ENCODE measurements at places on chromosomes 5 and 9. TPM values are rescaled to one million over a fixed set of nuclear protein-coding genes. Genes with fewer than 3 reads are reported as not detected.
A peak's percentile ranks its signal among the peaks of the same experiment; 100 is the strongest.

DNA sequence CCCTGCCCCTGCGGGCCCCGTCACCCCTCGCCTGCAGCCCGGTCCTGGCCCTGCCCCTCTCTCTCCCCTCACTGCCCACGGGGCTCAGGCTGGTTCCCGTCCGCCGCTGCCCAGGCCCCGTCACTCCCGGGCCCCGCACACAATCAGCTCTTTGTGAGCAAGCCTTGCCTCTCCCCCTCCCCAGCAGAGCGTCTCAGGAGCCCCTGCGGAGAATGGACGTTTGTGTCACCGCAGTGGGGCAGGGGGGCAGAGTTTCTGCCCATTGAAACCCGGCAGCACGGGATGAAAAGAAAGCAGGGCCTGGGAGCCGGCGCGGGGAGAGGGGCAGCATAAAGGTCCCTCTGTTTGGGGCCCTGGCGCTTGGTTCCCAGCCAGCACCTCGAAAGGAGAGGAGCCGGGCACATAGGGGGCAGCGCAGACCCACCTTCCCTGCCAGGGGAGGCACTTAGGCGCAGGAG, 13.5 kb upstream of the NUP214 start:
- no peaks in the 10 kb centered on the region for H3K4me1 ChIP-seq
- no peak overlapping the region for H3K4me3 ChIP-seq
- no peaks in the 10 kb centered on the region for H3K36me3 ChIP-seq
- DNase-seq = no peak
- H3K27me3 ChIP-seq = peaks cover 2% of the 10 kb centered on the region

LAMC3 gene
- total RNA-seq = not detected

DNA sequence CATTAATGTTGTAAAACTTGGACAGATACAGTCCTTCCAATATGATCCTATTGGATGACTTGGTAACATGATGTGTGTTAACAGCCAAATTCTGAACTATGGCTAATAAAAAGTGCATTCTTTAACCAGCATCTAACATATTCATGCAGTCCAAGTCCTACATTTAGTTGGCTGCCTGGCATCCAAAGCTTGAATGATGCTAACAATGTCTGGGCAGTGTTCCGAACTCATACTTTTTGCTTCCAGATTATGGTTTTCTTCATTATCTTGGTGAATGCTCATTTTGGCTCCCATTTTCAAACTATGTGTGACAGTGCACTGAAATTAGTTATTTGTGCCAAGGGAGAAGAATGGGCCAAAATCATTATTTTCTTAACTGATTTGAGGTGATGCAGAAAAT, 2.8 kb downstream of the FAM174A start:
- H3K4me3 ChIP-seq = no peak overlapping the region
- no peak for DNase-seq
- no peaks in the 10 kb centered on the region for H3K27me3 ChIP-seq
- H3K4me1 ChIP-seq = peaks cover 22% of the 10 kb centered on the region

DNA sequence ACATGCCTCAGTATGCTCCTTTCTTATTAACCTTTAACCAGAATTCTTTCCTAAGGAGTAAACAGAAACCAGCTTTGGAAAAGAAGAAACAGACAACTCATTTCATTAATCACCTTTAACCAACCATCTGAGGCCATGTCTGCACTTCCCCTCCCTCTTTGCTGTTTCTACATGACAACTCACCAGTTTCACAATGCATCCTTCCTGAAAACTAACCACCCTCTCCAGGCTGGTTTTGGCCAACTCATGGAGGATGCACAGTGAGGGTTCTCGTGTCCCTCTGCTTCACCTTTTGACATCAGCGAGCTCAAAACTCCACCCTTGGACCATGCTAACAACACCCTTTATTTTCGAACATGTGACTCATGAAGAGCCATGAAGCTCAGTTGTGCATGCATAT, 244.1 kb downstream of the ELAVL2 start:
- no peak overlapping the region for H3K4me3 ChIP-seq
- no peak overlapping the region for H3K27ac ChIP-seq
- no peaks in the 10 kb centered on the region for H3K36me3 ChIP-seq
- H3K27me3 ChIP-seq = no peaks in the 10 kb centered on the region
- H3K4me1 ChIP-seq = no peaks in the 10 kb centered on the region

PRSS3 gene
- total RNA-seq = not detected

ALDH1B1 gene
- total RNA-seq = 8.4 TPM

MARCHF6 gene
- total RNA-seq = 101 TPM

ZNF462 gene
- 0.28 TPM for total RNA-seq

DNA sequence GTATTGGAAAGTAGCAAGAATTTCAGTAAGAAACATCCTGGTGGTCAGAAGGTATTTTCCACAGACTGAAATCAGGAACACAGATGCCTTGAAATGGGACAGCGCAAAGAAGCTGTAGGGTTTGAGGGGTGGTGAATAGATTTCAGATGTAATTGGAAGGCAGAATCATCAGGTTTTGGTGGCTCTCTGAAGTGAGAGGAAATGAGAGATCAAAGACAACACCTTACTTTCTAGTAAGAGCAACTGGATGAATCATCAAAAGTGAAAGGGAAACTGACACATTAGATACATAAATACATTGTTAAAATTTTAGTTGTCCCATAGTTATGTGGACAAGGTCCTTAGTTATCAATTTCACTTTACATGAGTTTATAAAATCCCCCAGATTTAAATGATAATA, 188.2 kb upstream of the SLC27A6 start:
- H3K4me1 ChIP-seq = peaks cover 13% of the 10 kb centered on the region
- no peak for DNase-seq
- no peak overlapping the region for H3K4me3 ChIP-seq

GRCh38 chr9:30235068-30235467, 2149.4 kb upstream of the ACO1 start:
- H3K27ac ChIP-seq = no peak overlapping the region
- DNase-seq = no peak
- no peak overlapping the region for H3K4me3 ChIP-seq

- no peaks in the 10 kb centered on the region for H3K27me3 ChIP-seq
- H3K4me1 ChIP-seq = no peaks in the 10 kb centered on the region
- no peak overlapping the region for H3K4me3 ChIP-seq
- no peaks in the 10 kb centered on the region for H3K36me3 ChIP-seq
- no peak overlapping the region for H3K27ac ChIP-seq
Observed at GRCh38 chr9:98199388-98200033, 7.1 kb upstream of the CORO2A start.

GRCh38 chr5:66898241-66898995, 298.2 kb downstream of the CD180 start:
- no peak for DNase-seq
- peaks cover 3% of the 10 kb centered on the region for H3K36me3 ChIP-seq
- peaks cover 26% of the 10 kb centered on the region for H3K27me3 ChIP-seq
- H3K4me3 ChIP-seq = no peak overlapping the region
- H3K4me1 ChIP-seq = peaks cover 3% of the 10 kb centered on the region
- no peak overlapping the region for H3K27ac ChIP-seq

DNA sequence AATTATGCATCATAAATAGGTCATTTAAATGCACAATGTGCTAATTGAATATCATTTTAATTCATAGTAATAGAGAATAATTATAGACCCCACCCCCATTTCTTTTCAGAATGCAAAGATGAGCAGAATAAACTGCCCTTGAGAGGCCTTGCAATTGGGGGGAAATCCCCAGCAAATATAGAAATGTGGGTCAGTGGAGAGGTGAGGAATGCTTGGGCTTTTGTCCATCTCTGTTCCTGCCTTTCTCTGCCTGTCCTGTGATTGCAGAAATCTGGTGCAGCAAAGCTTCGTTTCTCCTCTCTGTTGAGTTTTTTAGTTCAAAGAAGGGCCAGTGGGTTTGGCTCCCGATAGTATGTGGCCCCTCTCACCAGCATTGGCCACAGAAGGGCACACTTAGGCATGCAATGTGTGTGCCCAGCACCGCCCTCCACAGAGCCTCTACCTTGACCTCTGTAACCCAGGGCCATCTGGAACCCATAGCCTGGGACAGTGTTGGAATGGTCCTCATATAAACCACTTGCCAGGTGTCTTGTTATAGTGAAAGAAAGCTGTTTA, 164.2 kb downstream of the SEMA6A start:
- no peak overlapping the region for H3K27ac ChIP-seq
- DNase-seq = no peak
- no peaks in the 10 kb centered on the region for H3K4me1 ChIP-seq
- no peaks in the 10 kb centered on the region for H3K27me3 ChIP-seq

DNA sequence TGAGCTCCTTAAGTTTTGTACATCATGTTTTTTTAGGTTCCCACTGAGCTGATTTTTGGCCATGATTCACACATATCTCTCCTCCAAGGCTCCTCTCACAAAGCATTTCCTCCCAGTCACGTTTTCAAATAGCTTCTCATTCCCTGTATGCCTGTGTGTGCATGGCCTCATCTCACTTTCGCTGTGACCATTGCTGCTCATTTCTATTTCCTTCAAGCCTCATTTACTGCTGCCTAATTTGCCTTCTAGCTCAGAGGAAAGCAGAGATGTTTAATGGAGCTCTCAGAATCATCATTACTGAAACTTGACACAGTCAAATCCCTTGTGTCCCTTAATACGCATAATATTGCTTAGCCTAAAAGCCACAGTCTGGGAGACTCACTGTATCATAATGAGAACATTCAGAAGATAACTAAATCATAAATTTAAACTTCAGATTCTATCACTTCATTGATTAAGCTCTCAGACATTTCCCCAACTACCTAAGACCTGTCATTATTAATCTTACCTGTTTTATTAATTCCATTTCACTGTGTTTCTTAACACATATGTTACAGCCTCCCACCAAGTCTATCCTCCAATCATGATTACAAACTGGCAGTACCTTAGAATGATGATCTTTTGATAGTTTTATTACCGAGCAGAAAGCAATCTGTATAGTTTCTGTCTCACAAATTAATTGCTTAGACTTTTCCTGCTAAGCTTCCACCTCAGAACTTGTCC, 278.3 kb upstream of the PTGER4 start:
- H3K36me3 ChIP-seq = peaks cover 4% of the 10 kb centered on the region
- H3K4me3 ChIP-seq = no peak overlapping the region

MRPL22 gene
- 62.2 TPM for total RNA-seq

SLC6A19 gene
- not detected for total RNA-seq

DNA sequence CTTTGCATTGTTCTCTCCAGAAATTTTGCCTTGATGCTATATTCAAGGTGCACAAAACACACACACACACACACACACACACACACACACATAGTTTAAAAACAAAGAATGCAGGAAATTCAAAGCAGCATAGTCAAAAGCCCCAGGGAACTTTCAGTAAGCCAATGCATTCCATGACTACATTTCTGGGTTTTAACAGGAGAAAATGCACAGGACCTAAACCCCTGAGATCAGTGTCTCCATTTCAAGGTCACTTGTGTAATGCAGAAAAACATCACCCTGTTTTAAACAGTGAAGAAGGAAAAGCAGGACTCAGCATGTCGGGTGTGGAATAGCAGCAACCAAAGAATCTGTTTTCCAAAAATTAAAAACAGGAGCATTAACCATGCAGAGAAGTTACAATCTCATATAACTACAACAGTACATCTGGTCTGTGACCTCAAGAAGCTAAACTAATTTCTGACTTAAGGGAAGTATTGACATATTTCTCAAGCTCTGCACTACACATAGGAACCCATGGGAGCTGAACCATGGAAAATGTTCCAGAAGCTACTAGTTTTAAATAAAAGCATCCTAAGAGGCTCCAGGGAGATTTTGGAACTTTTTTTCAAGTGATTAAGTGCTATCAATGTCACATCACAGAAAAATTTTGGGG, 296.7 kb downstream of the HINT1 start:
- no peaks in the 10 kb centered on the region for H3K36me3 ChIP-seq
- H3K27me3 ChIP-seq = peaks cover 2% of the 10 kb centered on the region
- H3K4me1 ChIP-seq = no peaks in the 10 kb centered on the region
- no peak overlapping the region for H3K4me3 ChIP-seq
- no peak overlapping the region for H3K27ac ChIP-seq

DNA sequence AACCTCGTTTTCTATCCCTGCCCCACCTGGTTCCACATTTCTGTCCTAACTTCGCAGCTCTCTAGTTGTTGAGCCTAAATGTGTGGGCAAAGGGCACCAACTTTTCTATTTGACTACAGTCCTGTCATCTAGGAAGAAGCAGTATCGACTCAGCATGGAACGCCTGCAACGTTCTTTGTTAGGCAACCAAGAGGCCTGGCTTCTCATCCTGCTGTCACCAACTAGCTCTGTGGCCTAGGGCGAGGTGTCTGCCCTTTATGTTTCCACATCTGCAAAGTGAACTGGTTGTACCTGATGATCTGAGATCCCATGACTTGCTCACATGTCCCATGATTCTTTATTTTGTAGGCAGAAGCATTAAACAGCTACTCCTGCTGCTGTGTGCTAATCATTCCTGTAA, 248.9 kb downstream of the ADAMTSL1 start:
- no peaks in the 10 kb centered on the region for H3K27me3 ChIP-seq
- H3K4me3 ChIP-seq = no peak overlapping the region
- no peaks in the 10 kb centered on the region for H3K4me1 ChIP-seq
- H3K36me3 ChIP-seq = no peaks in the 10 kb centered on the region

GRCh38 chr5:159179529-159180305, 29.6 kb downstream of the RNF145 start:
- peak overlapping the region; percentile 69 for H3K27ac ChIP-seq
- H3K27me3 ChIP-seq = no peaks in the 10 kb centered on the region
- peaks cover 51% of the 10 kb centered on the region for H3K36me3 ChIP-seq
- DNase-seq = no peak
- peaks cover 59% of the 10 kb centered on the region for H3K4me1 ChIP-seq
- H3K4me3 ChIP-seq = no peak overlapping the region

IL5 gene
- 2.6 TPM for total RNA-seq

SLC12A7 gene
- total RNA-seq = 34.2 TPM

GRCh38 chr5:77423022-77423750, 68.9 kb downstream of the WDR41 start:
- peaks cover 1% of the 10 kb centered on the region for H3K4me1 ChIP-seq
- H3K4me3 ChIP-seq = no peak overlapping the region
- no peak overlapping the region for H3K27ac ChIP-seq
- no peaks in the 10 kb centered on the region for H3K27me3 ChIP-seq
- DNase-seq = no peak

ASTN2 gene
- total RNA-seq = 3.0 TPM

DNA sequence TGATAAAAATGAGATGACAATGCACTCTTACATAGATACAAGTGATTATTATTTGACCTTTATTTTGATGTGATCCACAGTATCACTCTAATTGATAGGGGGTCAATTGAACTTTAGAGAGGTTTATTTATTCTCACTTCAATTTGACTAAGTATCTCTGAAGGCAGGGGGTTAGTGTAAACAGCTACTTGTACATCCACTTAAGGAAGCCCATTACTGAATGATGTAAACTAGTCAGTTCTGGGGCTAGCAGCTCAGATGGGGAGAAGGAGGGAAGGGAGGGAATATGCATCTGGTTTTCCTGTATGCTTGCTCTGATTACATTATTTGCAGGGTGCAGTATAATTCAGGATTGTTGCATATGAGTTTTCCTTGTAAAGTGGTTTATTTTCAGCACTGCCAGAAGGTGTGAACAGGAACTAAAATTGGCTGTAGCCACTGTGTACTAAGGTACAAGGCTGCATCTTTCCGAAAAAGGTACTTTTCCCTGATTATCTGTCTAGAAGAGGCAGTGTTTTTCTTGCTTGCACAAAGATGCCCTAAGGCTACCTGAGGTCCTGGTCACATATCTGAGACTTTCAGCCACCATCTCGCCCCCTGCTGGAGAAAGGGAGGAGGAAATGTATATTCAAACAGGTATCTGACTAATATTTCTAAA, 51.2 kb downstream of the MRPS27 start:
- DNase-seq = peak; percentile 37
- H3K4me3 ChIP-seq = no peak overlapping the region
- no peaks in the 10 kb centered on the region for H3K4me1 ChIP-seq
- H3K27ac ChIP-seq = no peak overlapping the region
- no peaks in the 10 kb centered on the region for H3K27me3 ChIP-seq
